Central memory CD4-positive, alpha-beta T cell (primary cell): ENCODE measurements at places on chromosomes 12 and 14.

DNA sequence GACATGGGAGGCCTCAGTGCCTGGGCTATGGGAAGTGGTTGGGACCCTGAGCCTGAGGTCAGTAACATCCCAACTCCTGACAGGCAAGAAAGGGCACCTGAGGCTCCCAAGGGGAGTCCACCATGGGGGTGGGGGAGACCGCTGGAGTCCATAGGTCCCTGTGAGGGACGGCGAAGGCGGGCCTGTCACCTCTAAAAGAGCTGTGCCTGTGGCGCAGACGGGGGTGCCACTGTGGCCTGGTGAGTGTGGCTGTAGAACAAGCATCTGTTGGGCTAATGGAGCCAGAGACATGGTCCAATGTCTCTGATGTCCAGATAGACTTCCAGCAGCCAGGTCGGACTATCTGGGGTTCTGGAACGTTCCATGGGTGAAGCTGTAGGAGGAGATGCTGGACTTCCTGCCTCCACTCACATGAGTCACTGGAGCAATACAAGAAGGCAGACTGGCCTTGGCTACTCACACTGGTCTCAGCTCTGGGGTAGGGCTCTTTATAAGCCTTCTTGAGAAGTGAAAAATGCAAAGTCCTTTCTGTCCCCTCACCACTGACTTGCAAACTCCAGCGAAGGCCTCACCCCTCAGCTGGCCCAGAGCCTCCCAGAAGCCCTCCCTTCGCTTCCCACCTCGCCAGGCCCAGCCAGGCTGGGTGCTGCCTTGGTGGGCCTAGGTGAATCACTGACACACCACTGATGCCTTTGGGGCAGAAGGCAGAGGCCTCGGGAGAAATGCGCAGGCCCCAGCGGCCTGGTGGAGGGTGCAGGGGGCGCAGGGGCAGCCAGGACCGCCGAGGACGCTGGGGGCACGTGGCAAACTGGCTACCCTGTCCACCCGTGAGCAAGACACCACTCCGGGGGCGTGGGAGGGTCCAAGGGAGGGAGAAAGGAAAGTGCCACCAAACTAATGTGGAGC lies 1.1 kb upstream of the TRAF3 start:
- no peak for DNase-seq

GRCh38 chr12:6539314-6539682 lies 5.0 kb downstream of the GAPDH start:
- no peak for DNase-seq

DNA sequence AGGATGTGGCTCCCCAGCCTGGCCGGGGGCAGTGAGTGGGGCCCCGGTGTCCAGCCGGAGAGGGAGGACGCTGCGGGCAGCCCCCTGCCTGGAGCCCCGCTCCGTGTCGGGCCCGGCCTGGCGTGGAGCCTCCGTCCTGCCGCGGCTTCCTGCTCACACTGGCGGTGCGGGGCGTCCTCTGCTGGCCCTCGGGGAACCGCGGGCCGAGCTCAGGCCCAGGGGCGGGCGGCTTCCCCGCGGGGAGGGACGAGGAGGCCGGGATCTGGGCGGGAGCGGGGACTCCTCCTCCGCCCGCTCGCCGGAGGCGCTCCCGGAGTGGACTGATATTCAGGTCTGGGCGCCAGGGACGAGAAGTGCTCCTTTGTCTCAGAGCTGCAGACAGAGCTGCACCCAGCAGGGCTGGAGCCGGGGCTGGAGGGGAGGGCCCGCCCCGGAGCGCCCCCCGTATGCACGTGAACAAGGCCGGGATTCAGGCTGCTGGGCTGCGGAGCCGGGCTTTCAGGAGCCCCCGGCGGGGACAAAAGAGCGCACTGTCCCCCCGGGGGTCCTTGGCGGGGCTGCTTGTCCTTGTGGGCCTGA lies 2.2 kb downstream of the MMP17 start:
- DNase-seq, result peak; percentile 23

DNA sequence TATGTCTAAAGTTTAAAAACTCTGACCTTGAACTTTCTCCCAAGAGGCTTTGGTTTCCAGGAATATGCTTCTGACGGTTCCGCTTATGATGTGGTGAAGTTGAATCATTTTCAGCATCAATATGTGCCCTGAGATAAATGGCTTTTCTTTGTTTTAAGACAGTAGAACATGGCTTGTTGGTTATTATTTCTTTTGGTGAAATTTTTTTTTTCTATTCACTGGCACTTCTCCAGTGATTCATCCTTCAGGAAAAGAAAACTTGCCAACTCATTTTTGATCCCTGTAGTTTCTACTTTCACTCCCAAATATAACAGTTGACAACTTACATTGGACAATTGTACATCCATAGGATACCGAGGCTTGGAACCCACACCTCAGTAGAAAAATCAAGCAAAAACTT lies 1301.2 kb upstream of the FLRT2 start:
- DNase-seq, result no peak

DNA sequence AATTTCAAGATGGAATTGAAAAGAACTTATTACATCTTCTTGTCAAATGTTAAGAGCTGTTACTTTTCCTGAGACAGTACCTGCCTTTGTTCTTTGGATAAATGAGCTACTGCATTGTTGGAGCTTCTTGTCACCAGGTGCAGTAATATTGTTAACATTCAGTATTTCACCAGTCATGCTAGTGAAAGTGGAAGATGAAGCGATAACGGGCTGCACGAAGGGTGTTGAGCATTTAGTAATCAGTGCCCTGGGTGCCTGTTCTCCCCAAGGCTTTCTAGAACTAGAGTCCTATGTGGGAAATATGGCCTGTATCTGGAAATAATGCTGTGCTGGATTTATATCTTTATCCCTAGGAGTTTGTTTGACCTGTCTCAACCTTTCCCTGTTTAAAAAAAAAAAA lies 83.2 kb downstream of the PPP2R5C start:
- DNase-seq, result no peak

- no peak for DNase-seq
These were observed 27.8 kb downstream of the GUCY2C start for GRCh38 chr12:14668591-14668990.

DNA sequence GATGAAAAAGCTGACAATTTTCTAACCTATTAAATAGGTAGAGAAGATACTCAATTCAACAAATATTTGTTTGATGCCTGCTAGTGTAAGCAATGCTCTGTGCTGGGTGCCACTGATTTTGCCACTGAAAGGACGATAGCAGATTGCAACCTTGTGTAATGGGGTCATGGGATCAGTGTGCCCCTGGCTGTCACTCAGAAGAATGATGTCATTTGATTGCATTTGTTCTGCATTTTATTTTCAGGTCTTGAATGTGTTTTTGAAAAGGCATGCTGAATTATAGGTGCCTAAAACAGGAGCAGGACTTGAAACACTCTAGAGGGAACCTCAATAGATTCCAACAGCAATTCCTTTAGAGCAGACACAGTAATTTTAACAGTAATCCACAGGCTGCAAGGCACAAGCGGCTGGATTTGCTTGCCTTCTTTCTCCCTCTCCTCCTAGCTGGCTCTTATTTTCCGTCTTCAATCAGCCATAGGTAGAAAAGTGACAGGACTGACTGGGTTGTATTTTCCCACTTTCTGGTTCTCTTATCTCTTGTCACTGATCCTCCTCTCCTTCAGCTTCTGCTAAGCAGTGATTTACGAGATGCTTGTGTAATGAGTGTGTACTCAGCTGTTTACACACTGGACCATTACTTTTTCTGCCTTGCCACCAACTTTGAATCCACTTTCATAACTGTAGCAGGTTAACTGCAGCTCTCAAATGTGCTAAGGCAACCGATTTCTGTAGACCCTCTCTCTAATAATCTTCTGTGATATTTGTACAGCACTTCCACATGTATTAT lies 4.1 kb downstream of the PLXNC1 start:
- DNase-seq, result no peak

GRCh38 chr12:79415746-79416435 lies 274.9 kb downstream of the PAWR start:
- DNase-seq, result no peak

DNA sequence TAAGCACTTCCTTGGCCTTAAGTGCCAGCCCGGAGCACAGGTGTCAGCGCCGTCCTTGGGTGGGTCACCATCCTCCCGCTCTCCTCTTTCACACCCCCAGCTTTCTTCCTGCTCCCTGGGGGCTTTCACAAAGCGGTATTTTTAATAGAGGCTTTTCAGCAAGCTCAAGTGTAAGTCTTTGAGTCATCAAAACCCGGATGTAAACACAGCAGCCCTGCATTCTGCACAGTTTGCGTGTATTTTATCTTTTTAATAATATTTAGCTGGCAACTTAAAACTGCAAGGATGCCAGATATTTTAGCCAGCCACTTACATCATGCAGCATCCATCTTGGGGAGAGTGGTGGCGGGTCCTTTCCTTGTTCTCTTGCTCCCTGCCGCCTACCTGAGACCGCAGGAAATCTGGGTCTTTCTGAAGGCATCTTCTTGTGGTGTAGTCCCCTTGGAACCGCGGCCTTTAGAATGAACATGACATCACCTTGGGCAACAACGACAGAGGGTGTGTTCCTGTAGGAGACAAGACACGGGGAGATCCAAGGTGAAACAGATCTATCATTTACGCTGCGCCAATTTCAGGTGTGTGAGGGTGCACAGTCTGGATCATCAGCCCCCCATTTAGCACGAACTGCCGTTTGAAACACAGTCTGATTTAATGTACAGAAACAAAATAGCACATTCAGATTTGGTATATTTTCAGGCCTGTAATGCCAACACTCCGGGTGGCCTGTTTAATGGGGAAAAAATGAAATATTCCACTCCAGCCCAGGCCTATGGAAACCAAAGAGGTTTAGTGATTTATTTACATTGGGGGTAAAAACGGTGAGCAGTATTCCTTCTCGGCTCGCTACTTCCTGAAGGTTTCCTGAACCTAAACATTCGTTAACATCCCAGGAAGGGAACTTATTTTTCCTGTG lies 12.5 kb upstream of the IRF2BPL start:
- peak; percentile 56 for DNase-seq

DNA sequence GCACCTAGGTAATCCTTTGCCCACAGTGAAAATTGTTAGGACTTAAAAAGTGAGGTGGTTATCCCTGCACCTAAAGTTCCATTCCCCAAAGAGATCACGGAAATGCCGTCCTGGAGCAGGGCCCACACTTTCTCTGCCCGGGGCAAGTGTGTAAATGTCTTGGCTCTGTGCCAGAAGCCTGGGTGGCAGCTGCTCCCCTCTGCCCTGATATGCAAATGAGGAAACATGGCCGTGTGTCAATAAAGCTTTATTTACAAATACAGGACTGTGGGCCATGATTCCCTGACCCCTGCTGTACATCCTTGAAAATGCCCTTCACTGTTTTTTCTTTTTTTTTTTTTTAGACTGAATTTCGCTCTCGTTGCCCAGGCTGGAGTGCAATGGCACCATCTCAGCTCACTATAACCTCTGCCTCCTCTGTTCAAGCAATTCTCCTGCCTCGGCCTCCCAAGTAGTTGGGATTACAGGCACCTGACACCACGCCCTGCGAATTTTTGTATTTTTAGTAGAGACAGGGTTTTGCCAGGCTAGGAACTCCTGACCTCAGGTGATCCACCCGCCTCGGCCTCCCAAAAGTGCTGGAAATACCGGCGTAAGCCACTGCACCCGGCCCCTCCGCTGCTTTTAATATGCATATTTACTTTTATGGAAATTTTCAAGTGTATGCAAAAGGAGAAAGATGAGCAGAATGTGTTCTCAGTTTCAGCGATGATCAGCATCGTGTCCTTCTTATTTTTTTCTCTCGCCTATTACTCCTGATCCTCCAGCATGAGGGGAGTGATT lies 75.5 kb downstream of the GALNT9 start:
- DNase-seq, result no peak

DNA sequence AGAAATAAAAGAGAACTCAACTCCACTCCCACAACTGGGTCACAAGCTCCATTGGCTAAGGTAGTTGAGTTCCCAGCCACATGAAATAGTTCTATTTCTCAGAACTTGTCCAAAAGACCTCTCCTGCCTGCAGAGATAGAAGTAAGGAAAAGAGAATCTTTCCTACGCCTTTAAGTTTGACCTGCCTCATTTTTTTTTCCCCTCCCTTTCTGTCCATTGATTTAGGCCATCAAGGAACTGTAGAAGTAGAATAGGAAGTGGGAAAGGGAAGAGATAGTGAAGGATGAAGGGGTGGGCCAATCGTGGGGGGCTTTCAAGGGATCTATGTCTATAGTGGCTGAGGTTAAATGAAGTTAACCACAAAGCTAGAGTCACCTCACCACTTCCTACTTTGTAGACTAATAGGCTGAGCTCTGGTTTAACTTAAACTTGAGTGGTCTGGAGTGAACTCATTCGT lies 13.9 kb upstream of the NUDT4 start:
- no peak for DNase-seq

DNA sequence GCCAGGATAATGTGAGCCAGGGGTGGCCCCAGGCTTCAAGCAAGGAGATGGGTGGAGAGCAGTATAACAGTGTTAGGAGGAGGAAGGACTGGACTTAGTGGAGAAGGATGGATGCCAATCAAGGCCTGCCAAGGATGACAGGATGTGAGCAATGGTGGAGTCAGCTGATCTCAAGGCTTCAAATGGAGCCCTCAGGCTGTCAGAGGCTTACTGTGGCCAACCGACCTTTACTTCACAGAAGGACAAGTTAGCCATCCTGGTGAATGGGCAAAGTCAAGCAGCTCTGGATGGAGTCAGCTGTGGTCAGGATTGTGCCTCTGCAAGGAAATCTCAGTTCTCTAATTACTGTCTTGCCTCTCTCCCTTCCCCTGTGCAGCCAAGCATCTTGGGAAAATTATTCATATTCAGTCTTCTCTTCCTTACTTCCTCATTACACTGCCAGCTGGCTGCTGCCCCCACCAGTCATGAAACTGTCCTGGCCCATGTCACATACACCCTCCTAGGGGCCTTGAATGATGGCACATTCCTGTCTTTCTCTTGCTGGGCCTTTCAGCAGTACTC lies 7.6 kb upstream of the STAT6 start:
- DNase-seq, result no peak

DNA sequence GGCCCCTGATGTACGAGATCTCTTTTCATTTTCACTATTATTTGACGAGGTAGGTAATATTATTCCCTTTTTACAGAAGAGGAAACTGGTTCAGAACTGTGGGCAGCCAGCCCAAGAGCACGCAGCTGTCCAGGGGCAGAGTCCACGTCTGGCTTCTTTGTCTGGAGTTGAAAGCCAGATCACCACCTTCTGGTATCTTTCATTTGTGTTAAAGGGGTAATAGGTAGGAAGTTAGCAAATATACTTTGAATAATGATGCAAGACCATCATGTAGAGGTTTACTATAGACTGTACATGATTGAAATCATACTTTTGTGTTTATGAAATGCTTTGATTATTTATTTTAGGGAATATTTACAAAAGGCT lies 144.1 kb upstream of the AMIGO2 start:
- DNase-seq, result no peak

- no peak for DNase-seq
These were observed 3.0 kb upstream of the MAP3K9 start for GRCh38 chr14:70812124-70812818.

DNA sequence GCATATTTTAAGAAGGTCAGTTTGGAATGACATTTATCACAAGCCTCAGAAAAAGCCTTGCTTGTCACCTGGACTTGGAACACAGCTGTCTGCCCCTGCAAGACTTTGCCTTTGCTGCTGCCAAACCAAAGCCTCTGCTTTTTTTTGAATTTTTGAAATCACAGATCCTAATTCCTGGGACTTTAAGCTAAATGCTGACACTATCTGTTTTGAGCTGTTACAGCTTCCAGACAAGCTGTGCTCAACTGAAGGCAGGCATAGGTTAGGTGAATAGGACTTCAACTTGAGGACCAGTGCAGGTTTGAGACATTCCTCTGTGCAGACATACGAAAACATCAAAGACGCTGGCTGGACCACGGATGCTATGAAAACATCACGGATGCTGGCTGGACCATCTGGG lies 11.3 kb upstream of the CDKN3 start:
- no peak for DNase-seq
